ENCODE measurements at places on chromosomes 3 and 15.
A peak's percentile ranks its signal among the peaks of the same experiment; 100 is the strongest.

- no peak for DNase-seq
These were observed 725.5 kb upstream of the ARRDC4 start for GRCh38 chr15:97234851-97235610.

- DNase-seq = no peak
These were observed 253.1 kb upstream of the TRIM42 start for GRCh38 chr3:140424726-140425125.

DNA sequence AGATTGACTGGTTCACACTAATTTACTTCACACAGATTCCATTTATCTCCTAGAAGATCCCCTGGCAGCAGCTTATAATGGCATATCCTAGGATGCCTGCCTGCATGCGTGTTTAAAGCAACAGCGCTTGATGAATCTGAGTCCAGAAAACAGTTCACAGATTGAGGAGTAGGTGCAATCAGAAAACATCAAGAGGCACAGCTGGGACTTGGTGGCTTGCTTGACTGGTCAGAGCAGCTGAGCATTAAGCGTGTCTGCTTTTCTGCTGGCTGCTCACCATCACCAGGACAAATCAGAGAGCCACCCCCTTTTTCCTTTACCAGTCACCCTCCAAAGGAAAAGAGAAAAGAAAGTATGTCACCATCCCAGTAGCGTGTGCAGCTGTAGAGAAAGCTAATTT lies 223.6 kb downstream of the WDR72 start:
- no peak for DNase-seq

- DNase-seq = no peak
These were observed 20.9 kb downstream of the ASB7 start for GRCh38 chr15:100623301-100623700.

GRCh38 chr15:87805117-87805820 lies 451.3 kb downstream of the NTRK3 start:
- DNase-seq = no peak

DNA sequence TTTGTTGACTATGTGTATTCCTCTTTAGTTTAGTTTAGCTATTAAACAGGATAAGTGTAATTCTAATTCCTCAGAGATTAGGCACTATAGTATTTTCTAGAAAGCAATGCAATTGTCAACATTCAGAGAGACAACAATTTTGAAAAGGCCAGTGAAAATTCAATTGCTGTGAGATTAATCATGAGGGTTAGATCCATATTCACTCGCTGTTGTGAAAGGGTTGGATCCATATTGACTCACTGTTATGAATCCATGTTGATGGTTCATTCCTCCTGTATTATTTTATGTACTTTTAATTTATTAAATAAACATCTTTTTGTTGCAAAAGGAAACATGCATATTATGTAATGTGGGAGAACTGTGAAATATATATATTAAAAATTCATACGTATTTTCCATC lies 641 bp downstream of the TRAT1 start:
- DNase-seq = no peak

DNA sequence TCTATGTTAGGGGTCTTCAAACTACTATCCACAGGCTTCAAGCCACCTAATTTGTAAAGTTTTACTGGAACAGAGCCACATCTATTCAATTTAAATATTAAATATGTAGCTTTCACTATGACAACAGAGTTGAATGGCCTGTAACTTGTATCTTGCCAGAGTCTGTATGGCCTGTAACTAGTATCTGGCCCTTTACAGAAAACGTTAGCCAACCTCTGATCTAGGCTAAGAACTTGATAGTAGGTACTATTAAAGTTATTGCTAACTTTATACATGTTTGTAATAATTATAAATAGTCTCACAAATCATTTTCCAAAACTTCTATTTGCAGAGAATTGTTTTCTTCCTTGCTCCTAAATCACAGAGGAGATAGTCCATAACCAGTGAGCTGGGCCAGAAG lies 40.0 kb downstream of the ANKRD28 start:
- no peak for DNase-seq

GRCh38 chr15:58171476-58172061 lies 33.4 kb downstream of the AQP9 start:
- no peak for DNase-seq

GRCh38 chr3:44923632-44924456 lies 49.4 kb downstream of the TGM4 start:
- no peak for DNase-seq

DNA sequence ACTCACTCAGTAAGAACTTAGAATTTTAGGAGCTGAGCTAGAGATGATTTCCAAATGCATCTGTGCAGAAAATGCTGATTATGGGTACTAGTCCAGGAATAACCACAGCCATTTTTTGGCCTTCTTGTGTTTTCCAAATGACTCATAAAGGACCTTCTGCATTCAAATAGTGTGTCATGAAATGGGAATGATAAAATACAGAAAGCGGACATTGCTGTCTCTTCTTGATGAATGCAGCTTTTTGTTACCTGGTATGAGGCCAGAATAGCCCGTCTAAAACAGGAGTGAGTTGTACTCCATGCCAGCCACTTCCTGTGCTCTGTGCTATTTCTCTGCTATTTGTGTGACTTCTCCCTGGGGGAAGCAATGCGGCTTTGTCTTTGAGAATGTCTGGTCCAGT lies 20.5 kb upstream of the FRMD5 start:
- DNase-seq = no peak

DNA sequence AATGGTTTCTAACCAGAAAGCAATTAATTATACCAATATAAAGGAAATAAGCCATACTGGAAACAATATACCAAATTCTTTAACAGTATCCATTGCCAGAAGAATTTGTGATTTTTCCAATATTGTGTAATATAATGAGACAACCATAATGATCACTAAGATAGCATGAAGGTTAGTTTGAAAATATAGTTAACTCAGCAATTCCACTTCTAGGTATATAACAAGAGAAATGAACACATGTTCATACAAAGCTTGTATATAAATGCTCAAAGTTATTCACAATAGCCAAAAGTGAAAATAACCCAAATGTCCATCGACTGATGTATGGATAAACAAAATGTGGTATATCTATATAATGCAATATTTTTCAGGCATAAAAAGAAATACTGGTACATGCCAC lies 369.1 kb downstream of the TBC1D5 start:
- no peak for DNase-seq

GRCh38 chr3:107769882-107770281 lies 247.1 kb downstream of the BBX start:
- DNase-seq = no peak

DNA sequence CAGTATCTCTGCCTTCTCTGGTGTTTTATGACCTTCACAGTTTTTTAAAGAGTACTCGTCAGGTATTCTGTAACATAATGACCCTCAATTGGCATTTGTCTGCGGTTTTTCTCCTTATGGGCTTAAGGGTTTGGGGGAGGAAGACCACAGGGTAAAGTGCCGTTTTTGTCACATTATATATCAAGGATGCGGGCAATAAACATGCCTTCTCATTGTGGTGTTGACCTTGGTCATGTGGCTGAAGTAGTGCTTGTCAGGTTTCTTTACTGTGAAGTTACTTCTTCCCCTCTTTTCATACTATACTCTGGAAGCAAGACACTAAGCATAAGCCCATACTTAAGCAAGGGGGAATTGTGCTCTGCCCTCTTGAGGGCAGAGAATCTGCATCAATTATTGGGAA lies 16.6 kb downstream of the CAPN3 start:
- no peak for DNase-seq

GRCh38 chr3:165895919-165896318 lies 58.7 kb upstream of the BCHE start:
- peak; percentile 8 for DNase-seq

GRCh38 chr15:31758126-31758525 lies 272.2 kb upstream of the CHRNA7 start:
- DNase-seq = no peak

GRCh38 chr3:130755666-130756065 lies 9.0 kb upstream of the PIK3R4 start:
- no peak for DNase-seq

DNA sequence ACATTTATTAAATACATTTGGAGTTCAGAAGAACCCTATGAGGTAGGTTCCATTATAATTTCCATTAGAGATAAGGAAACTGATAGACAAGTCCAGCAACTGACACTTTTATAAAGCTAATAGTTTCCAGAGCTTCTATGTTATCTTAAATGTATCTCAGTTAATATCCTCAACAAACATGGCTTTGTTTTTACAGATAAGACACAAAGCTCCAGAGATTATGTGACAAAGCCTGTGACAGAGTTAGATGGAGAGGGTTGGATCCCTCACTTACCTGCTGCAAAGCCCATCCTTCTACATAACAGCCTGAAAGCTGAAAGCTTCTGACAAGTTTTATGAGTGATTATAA lies 473 bp upstream of the COMMD2 start:
- DNase-seq = no peak

DNA sequence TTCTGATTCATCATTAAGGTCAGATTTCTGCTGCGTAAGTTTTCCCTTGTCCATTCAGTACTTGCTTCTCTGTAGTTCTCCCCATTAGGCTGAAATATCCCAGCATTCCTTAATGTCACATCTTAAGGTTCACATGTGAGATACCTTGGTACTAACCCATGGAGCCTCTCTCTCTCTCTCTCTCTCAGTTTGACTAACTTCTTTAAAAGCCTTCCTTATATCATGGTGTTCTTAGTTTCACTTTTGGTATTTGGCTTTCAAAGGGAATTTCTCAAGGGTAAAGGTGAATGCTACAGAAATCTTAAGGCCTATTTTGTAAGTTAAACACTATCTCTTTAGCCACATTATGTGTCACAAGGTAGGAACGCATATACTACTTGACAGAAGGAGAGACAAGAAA lies 427.3 kb upstream of the ZNF717 start:
- DNase-seq = no peak
